ENCODE measurements at places on chromosomes 7 and 10.

DNA sequence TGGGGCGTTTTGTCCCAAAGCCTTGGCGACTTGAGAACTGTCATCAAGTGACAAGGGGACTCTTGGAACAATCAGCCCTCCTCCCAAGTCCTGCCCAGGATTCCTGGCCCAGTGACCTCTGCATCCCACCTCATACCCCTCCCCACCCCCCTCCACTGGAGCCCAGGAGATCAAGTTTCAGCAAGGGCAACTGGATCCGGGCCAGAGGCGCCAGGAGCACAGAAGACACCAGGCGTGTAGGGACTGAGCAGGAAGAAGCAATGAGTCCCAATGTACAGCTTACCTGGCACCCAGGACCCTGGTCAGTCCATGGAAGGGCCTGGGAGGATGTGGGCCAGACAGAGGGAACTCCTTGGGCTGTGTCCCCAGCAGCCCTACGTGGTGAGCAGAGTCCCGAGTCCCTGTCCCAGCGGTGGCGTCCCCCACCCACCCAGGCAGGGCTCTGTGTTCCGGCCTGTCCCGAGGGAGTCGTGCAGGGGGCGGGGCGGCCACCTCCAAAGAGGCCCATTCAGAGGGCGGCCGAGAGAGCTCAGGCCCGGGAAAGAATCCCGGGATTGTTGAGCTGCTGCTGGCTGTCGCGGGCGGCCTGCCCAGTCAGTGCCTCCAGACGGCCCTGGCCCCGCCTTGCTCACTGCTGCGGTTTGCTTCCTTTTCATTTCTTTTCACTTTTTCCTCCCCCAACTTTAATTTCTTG is 254.1 kb downstream of the TNS3 start:
- peak; percentile 73 for DNase-seq

- DNase-seq: no peak
Measured at GRCh38 chr7:21946222-21946709, 567 bp upstream of the CDCA7L start.

GRCh38 chr7:22457471-22457870 is 42.5 kb downstream of the STEAP1B start:
- no peak for DNase-seq

GRCh38 chr7:1846331-1847065 is 176.4 kb downstream of the ELFN1 start:
- no peak for DNase-seq

DNA sequence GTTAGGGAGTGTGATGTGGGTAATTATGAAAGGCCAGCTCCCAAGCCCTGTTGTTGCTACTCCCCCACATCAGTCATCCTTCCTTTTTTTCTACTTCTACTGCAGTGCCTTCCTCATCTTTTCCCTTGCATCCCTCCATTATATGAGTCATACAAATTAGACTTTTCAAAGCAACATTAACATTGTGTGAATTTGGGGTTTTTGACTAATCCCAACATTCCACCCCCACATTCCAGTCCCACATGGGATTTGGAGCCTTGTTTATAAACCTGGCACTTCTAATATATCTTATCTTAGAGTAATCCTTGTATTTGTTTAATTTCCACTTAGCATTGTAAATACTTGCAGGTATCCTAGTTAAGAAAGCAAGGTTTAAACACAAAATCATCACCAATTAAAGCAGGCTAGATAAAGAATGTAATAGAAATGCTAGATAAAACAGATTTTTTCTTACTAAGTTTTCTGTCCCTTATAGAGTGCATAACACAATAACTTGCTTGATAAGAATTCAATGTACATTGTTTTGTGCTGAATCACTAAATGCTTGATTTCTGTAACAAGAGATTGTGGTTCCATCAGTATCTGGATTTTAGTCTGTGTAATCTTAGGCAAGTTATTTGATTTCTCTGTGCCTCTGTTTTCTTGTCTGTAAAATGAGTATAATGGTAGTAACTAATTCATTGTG is 165.8 kb downstream of the CFTR start:
- no peak for DNase-seq

GRCh38 chr10:64148607-64149006 is 627.4 kb downstream of the REEP3 start:
- DNase-seq: no peak

DNA sequence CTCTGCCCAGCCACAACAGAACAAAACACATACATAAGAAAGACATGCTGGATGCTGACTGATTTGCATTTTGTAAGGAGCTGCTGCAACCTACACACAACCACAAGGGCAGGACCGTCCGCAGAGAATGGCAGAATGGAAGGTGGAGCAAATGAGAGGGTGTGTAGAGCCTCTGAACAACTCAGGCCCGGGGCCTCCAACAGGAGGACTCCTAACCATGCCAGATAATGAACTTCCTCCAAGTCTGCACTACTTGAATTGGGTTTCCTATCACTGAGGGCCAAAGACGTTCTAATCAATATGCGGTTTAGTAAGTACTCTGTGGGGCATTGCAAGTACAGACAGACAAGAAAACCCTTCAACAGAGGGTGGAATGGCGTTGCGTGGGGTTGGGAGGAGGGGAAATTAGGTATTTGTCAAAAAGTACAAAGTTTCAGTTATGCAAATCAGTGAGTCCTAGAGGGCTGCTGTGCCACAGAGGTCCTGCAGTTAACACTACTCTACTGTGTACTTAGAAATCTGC is 14.6 kb downstream of the VOPP1 start:
- DNase-seq: no peak

DNA sequence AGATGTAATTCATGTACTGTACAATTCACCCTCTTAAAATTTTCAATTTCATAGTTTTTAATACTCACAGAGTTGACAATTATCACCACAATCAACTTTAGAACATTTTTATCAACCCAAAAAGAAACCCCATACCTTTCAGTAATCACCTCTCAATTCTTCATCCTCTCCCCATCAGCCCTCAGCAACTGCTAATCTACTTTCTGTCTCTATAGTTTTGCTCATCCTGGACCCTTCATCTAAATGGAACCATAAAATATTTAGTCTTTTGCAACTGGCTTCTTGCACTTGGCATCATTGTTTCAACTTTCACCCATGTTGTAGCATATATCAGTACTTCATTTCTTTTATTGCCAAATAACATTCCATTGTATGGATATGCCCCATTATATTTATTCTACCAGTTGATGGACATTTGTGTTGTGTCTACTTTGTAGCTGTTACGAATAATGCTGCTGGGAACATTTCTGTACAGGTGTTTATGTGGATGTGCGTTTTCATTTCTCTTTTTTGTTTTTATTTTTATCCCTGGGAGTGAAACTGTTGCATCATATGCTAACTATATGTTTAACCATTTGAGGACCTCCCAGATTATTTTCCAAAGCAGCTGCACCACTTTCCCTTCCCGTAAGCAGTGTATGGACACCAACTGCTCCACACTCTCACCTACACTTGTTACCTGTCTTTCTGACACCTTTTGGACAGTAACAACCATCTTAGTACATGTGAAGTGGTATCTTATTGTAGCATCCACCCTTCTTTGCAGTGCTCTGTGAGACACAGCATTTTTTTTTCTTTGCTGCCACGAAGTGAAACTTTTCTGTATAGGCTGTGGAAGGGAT is 65.4 kb upstream of the APBB1IP start:
- no peak for DNase-seq

- no peak for DNase-seq
Measured at GRCh38 chr10:35563261-35563891, 41.8 kb upstream of the GJD4 start.

DNA sequence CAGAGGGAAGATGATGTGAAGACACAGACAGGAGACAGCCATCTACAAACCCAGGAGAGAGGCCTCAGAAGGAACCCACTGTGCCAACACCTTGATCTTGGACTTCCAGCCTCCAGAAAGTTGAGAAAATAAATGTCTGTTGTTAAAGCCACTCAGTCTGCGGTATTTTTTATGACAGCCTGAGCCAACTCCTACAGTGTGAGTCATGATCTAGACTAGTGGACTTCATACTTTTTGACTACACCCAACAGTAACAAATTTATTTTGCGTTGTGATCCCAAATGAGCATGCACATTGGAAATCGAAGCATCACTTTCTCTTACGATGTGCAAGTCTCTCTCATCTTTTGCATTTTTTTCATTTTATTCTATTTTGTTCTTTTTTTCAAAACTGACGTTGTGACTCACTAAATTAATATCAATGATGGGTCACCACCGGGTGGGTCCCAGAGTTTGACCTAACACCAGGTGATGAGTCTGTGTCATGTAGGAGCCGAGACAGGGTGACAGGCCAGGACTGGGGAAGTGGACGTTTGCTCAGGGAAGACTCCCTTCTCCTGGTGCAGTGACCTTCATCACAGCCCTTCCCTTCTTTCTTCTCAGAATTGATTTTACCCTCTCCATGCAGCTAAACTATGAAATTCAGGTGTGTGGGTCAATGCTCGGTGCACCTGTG is 28.9 kb downstream of the PHYH start:
- DNase-seq: no peak

GRCh38 chr10:52322936-52323335 is 8.9 kb downstream of the DKK1 start:
- no peak for DNase-seq

DNA sequence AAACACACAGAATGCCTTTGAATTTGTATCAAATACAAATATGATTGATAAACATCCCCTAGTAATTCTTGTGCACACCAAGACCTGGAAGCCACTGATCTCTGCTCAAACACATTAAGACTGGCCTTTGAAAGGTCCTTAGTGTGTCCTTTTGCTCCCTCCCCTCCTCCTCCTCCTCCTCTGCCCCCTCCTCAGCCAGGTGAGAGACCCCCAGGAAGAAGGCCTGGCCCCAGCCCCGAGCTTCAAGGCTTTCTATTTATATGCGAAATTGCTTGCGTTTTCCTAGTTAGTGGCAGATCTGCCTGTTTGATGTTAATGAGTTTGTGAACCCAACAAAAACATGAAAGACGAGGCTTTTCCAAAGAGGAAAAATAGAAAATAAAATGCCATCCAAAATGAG is 63.6 kb upstream of the TCF7L2 start:
- no peak for DNase-seq

DNA sequence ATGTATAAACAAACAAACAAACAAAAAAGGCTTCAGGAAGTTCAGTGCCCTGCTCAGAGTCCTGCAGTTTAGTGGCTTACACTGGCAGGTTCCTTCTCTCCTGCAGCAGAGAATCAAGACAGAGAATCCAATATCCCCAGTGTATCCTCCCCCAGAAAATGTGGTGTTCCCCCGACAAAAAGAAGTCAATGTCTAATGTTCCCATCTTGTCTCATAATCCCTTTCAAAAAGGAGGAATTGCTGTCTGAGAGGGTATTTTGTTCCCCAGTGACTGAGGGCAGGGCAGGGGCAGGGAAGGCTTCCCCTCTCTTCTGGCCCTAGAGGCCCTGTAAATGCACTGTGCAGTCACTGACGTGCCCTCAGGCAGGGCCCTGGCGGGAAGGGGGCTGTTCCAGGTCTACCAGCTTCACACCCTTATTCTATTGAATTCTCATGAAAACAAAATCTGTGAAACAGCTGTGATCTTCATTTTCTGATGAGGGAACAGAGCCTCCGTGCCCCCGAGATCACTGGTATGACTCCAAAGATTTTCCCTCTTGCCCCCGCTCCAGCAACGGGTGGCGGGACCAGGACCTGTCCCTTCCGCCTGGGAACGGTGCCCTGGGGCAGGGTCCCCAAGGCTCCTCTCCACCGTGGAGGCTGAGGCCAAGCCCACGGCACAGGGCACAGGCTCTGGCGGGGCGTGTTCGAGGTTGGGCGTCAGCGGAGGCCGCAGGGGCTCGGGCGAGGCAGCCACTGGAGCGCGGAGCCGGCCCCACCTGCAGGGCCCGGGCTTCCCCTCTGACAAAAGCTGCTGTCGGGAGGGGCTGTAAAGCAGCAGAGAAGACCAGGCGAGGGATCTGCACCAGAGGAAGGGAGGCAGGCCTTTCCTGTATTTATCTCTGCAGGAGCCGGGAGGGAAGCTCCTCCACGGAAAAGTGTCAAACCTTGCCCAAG is 13.4 kb upstream of the WDFY4 start:
- DNase-seq: no peak

DNA sequence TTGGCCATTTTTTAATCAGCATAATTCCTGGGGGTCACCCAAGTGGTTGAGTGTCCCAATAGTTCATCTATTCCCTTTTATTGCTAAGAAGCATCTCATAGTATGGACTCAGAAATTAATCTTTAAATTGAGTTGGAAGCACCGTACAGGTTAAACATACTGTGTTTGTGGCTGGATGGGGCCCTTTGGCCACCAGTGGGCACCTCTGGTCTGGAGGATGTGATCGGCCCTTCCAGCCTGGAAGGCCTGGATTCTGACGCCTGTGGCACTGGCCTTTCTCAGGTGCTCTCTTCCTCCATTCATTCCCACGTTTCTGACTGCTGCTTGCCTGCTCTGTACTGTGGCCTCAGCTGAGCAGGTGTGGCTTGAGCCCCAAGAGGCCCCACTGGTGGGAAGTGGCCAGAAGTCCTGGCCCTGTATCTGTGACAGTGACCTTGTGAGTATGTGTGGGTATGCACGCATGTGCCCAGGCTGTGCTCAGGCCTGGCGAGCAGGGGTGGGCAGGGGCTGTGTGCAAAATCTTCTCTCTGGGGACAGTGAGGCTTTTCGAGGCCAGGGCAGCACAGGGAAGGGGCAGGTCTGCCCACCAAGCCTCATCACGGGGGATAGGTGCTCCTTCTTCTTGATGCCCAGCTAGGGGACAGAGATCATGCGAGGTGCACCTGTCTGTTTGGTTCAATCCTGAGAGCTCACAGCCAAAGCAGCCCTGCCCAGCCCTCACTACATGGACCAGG is 30.1 kb downstream of the LDB3 start:
- DNase-seq: no peak

- peak; percentile 18 for DNase-seq
Measured at GRCh38 chr10:62818426-62819011, 2.4 kb upstream of the EGR2 start.

- no peak for DNase-seq
Measured at GRCh38 chr7:47100817-47101435, 481.0 kb downstream of the TNS3 start.
